ENCODE measurements at places on chromosomes 12 and 14.
A peak's percentile ranks its signal among the peaks of the same experiment; 100 is the strongest.

DNA sequence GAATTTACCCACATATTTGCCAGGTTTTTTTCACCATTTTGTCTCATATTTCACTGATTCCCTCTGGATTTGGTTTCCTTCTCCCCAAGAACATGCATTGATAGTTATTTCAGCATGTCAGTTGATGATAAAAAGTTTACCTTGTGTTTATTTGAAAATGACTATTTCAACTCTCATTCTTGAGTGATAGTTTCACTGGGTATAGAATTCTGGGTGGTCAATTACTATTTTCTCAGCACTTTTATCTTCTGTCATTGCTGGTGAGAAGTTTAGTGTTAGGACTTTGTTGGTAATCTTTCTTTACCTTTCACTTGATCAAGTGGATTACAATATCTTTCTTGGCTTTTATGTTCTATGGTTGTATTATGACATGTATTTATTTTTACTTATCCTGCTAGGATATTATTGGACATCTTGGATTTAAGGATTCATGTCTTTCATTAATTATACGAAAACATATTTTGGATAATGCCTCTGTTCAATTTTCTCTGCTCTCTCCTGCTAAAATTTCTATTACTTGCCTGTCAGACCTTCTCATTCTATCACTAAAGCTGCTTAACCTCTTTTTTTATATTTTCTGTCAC, 338.6 kb downstream of the MED13L start:
- H3K4me1 ChIP-seq = no peaks in the 10 kb centered on the region
- H3K4me3 ChIP-seq = no peak overlapping the region
- no peaks in the 10 kb centered on the region for H3K27me3 ChIP-seq
- H3K36me3 ChIP-seq = no peaks in the 10 kb centered on the region
- H3K27ac ChIP-seq = no peak overlapping the region
- no peak for DNase-seq

DNA sequence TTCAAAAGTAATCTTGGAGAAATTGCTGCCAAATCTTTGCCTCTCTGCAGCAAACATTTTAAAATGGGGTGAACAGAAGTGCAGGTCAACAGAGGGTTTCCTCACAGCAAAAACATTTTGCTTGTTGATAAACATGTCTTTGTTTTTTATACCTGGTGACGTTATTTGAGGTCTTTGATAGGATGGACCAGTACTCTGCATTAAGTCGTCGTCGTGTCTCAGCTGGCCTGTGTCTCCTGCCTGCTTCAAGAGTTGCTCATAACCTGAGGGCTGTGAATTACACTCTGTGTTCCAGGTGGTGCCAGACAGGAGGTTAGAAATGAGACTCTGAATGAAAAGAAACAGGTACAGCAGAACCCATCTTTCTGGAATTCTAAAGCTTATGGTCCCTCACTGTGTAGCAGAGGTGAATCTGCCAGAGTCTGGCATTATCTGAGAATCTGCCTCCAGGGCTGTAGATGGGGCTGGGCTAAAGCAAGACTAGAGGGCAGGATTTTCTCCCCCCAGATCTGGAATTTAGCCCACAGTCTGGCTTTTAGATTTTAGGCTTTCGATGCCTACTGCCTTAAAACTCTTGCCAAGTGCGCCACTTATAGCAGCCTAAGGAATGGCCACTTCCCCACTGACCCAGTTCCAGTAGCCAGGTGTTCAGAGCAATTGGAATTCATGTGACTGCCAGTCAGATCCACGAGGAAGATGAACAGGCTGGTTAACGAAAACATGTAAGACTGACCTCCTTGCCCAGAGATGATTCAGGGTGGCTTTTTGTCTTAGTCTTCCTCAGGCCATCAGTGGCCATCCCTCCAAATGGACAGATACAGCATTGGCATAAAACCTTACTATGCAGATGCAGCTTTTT, 161.2 kb downstream of the PRKCH start:
- H3K4me1 ChIP-seq = no peaks in the 10 kb centered on the region
- DNase-seq = no peak
- no peaks in the 10 kb centered on the region for H3K36me3 ChIP-seq
- H3K27ac ChIP-seq = no peak overlapping the region

- H3K4me1 ChIP-seq = peaks cover 5% of the 10 kb centered on the region
- H3K4me3 ChIP-seq = peak within 1 kb of the TSS; percentile 44
- H3K27me3 ChIP-seq = no peaks in the 10 kb centered on the region
- DNase-seq = no peak
- H3K27ac ChIP-seq = peak within 1 kb of the TSS; percentile 74
- H3K36me3 ChIP-seq = no peaks in the 10 kb centered on the region
Observed at GRCh38 chr14:24051789-24052655, at the start of gene CARMIL3. Gene CARMIL3, plus strand, starts transcription at chr14:24052009. Its CDS starts 145 bp downstream, at chr14:24052154.

DNA sequence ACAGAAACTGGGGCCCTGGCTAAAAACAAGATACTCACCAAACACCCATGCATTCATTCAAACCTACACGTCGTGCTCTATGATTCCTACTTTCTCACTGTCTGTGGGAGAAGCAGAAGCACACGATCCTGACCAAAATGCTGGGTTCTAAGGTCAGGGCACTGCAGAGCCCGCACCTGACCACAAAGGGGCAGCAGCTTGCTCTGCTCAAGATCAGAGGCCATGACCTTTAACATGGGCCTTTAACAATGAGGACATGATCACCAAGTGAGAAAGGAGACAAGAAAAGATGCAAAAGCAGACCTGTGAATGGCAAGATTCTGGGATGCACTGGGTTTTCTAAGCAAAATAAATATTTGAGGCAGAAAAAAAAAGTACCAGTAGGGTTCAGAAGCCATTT, 40.1 kb upstream of the VPS33A start:
- no peak for DNase-seq
- H3K4me3 ChIP-seq = no peak overlapping the region
- H3K27ac ChIP-seq = no peak overlapping the region
- H3K36me3 ChIP-seq = no peaks in the 10 kb centered on the region

DNA sequence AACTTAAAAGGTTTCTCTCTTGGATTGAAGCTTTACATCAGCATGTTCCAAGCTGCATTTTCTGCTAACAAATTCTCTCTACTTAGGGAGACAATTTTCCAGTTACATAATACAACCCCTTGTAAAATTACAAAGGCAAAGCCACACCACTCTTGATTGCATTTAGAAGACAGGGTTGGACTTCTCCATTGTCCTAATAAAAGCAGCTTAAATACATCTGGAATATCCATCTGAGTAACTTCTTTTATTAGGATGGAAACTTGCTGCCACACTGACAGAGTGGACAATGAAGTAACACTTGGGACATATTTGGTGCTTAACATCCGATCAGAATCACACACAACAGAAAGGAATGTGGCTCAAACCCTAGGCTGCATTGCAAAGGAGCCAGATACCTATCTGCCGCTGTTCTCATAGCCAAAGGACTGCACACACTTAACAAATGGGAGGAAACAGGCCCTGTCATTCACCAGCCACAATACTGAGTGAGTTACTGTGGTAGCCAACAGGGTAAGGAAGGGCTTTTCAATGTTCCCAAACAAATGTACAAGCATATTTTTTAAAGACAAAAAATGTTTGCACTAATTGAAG, 157.2 kb downstream of the PAX9 start:
- no peak overlapping the region for H3K27ac ChIP-seq
- H3K4me1 ChIP-seq = no peaks in the 10 kb centered on the region
- no peaks in the 10 kb centered on the region for H3K36me3 ChIP-seq
- no peak for DNase-seq

DNA sequence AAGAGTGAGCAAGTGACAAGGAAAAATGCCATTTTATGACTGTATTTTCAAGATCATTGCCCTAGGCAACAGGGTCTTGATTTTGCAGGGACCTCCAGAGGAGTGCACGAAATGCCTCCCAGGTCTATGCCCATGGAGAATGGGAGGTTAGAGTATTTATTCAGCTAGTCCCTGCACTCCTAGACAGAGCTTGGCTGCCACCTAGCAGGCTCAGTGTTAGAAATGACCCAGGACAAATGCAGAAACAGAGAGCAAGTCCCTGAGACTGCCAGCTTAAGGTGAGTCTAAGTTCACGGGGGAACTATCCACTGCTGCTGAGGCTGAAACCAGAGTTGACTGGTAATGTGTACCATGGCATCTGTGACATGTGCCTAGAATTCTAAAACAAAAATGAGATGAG, 506.4 kb downstream of the MED13L start:
- H3K27ac ChIP-seq = no peak overlapping the region
- DNase-seq = no peak
- H3K27me3 ChIP-seq = no peaks in the 10 kb centered on the region
- no peak overlapping the region for H3K4me3 ChIP-seq
- H3K36me3 ChIP-seq = no peaks in the 10 kb centered on the region

GRCh38 chr12:122028905-122029560, 7.3 kb downstream of the BCL7A start:
- no peak overlapping the region for H3K4me3 ChIP-seq
- H3K27ac ChIP-seq = no peak overlapping the region
- DNase-seq = no peak
- H3K4me1 ChIP-seq = peaks cover 9% of the 10 kb centered on the region
- H3K27me3 ChIP-seq = no peaks in the 10 kb centered on the region

GRCh38 chr14:64092940-64093339, 201.2 kb downstream of the ESR2 start:
- no peak for DNase-seq
- no peak overlapping the region for H3K27ac ChIP-seq
- no peak overlapping the region for H3K4me3 ChIP-seq
- no peaks in the 10 kb centered on the region for H3K27me3 ChIP-seq
- H3K36me3 ChIP-seq = no peaks in the 10 kb centered on the region
- H3K4me1 ChIP-seq = no peaks in the 10 kb centered on the region

- H3K4me1 ChIP-seq = no peaks in the 10 kb centered on the region
- no peak overlapping the region for H3K4me3 ChIP-seq
- no peak overlapping the region for H3K27ac ChIP-seq
Observed at GRCh38 chr12:68100241-68100640, 59.3 kb downstream of the IFNG start.

Data from uterus (tissue), 4 donors.